Esophagus muscularis mucosa (tissue), 4 donors: ENCODE measurements at places on chromosomes 13 and 19.

DNA sequence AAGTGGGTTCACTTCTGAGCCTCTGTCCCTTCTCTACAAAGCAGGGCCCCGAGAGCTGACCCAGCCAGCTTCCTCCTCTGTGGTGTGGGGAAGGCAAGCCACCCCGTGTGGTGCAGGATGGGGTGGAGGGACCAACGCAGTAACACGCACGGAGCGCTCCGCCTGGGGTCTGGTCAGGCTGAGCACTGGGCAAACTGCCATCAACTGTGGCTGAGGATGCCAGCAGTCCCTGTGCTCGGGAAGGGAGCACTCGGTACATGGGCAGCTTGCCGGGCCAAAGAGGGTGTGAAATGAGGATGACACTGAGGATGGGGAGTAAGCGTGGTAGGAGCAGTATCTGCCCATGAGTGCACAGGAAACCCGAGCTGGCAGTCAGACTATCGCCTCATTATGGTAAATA lies 7.6 kb upstream of the GMIP start:
- DNase-seq: no peak

DNA sequence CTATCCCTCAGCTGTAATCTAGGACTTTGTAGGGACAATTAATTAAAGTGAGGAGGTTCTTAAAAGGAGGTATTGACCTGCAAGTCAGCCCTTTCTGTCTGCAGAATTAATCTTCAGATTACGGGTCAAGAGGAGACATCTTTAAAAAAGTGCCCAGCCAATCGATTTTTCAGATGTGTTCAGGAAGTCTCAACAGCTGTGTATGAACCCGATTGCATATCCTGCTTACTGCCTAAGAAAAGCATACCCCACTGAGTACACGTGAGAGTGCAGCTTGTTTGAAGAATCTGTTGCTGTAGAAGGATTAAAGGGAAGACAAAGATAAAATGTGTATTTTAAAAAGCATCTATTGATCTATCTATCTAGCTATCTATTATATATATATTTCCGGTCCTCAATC lies 1194.5 kb downstream of the UQCRFS1 start:
- DNase-seq: no peak

- peak; percentile 96 for DNase-seq
Observed at GRCh38 chr19:47247308-47247990, 8.9 kb upstream of the CCDC9 start.

GRCh38 chr13:112576191-112576590 lies 11.8 kb downstream of the TUBGCP3 start:
- no peak for DNase-seq

- no peak for DNase-seq
Observed at GRCh38 chr19:44438441-44438840, 9.8 kb downstream of the ZNF229 start.

DNA sequence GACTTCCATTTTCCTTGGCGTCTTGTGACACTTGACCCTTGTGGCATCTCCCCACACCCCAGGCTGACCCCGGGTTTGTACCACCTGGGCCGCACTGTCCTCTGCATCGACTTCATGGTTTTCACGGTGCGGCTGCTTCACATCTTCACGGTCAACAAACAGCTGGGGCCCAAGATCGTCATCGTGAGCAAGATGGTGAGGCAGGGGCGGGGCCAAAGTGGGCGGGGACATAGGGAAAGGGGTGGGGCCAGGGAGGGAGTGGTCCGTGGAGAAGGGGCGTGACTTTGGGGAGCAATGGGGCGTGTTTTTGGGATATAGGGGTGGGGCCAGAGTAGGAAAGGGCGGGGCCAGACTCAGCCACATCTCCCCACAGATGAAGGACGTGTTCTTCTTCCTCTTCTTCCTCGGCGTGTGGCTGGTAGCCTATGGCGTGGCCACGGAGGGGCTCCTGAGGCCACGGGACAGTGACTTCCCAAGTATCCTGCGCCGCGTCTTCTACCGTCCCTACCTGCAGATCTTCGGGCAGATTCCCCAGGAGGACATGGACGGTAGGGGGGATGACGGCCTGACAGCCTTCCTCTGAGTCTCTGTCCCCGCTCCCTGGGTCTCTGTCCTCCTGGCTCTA lies 42.8 kb downstream of the TRPM4 start:
- no peak for DNase-seq

GRCh38 chr13:21069561-21070004 lies 8.2 kb upstream of the LATS2 start:
- peak; percentile 57 for DNase-seq

- DNase-seq: no peak
Observed at GRCh38 chr19:34990578-34991192, 9.4 kb upstream of the GRAMD1A start.

DNA sequence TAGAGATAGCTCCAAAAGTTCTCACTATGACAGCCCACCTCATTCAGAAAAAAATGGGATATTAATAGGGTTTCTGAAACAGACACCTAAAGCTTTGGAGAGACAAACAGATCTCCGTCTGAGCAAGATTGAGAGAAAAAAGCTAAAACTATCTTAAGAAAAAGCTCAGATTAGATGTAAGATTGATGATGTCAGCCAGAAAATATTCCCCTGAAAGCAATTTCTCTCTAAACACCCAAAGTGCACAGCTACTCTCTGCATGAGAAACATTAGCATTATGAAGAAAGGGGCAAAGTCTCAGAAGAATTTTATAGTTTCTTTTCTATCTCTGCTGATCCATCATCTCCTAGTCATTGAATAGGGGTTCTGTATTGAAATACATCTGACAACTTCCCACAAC lies 148.9 kb downstream of the ZNF737 start:
- no peak for DNase-seq

- DNase-seq: no peak
Observed at GRCh38 chr19:17125728-17126677, 50.4 kb downstream of the MYO9B start.

GRCh38 chr19:49524812-49525455 lies 2.9 kb upstream of the RCN3 start:
- no peak for DNase-seq

GRCh38 chr13:26541678-26542568 lies 15.6 kb upstream of the WASF3 start:
- no peak for DNase-seq

- no peak for DNase-seq
Observed at GRCh38 chr19:48203222-48203793, 32.8 kb downstream of the ZSWIM9 start.
